ENCODE measurements at places on chromosomes 1 and 21.

GRCh38 chr1:9371391-9371935, 78.8 kb downstream of the SPSB1 start:
- no peak for DNase-seq

GRCh38 chr21:37868446-37869295, 47.6 kb downstream of the KCNJ6 start:
- no peak for DNase-seq

DNA sequence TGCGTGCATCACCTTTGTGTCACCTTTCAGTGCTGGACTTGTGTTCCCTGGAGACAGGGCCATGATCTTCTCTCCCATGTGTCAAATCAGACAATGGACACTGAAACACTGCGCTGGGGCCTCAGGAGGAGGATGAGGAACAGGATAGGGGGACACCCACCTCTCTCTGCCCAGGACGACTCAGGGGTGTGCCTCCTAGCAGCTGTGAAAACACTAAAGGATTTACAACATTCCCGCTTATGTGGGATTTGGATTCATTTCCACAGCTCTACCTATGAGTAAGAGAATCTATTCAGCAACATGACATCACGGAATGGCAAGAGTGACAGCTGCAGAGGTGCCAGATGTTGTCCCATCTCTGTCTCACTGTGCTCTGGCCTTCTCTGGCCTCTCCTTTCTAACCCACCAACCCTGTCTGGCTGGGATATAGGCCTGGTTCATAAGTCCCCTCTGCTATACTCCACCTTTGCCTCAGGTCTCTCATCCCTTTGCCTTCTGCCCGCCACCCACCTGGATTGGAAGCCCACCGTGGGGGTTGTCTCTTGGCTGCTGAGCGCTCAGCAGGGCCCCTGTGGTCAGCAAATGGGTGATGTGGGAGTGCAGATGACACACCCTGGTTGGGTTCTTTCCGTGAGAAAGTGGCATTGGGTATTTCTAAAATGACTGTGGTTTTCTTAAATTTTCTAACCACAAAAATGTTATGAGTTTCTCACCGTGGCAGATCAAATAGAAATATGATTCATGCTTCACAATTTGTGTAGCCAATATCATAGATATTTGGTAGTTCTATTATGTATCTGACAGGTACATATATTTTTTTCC, 47.1 kb upstream of the TLR5 start:
- DNase-seq = peak; percentile 25

GRCh38 chr1:63874278-63874880, 100.6 kb downstream of the ROR1 start:
- DNase-seq = no peak

- no peak for DNase-seq
Observed at GRCh38 chr1:156912310-156912709, 8.1 kb upstream of the LRRC71 start.

DNA sequence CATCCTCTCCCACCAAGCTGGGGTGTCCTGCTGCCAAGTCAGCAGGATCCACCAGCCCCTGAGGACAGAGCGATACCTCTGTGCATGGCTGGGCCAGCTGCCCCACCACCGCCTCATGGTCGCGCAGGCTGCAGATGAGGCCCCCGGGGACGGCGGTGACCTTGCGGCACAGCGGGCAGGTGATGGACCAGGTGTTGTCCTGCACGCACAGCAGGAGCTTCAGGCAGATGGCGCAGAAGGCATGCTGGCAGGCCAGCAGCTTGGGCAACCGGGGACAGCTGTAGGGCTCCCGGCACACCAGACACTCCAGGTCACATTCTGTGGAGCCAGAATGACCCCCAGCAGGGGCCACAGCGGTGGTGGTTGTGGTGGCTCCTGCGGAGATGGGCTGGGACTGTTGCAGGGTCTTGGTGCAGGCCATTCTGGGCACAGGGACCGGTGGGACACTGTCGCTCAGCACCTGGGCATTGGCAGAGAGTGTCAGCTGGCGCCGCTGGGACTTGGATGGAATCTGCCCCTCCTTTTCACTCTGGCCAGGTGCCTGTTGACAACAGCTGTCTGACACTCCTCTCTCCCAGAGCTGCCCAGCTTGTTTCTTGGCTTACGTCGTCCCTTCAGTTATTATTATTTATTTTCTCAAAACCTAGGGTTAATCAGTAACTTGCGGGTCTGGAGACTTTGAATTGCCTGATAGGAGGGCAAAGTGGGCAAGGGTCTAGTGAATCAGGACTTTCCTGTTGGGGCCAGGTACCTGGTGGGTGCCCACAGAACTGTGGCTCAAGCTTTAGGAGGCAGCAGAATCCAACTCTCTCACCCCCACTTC, at the start of gene RNF186:
Gene RNF186, minus strand, starts transcription at position 603 of the 823 bp plus-strand sequence. Its CDS starts 182 bp downstream, at position 421.
- DNase-seq = no peak

GRCh38 chr1:27523337-27524020, 33.5 kb upstream of the WASF2 start:
- no peak for DNase-seq

DNA sequence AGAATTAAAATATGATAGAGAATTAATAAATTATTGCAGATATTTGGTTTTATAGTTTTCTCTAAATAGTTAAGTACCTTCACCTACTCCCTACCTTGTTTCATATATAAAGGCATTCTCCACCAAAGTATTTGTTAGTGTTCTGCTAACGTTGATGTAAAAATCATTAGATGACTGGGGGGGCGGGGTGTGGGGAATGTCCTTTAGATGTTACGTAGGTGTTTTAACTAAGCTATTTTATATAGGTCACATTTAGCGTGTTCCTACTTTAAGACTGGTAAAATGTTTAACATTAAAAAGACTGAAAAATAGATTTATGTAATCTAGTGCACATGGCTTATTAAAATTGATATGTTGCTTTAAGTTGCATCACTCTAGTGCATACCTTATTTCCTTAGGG, 48.6 kb downstream of the PTPRC start:
- no peak for DNase-seq

- DNase-seq = no peak
Observed at GRCh38 chr1:23366146-23366545, 3.5 kb downstream of the ZNF436 start.

DNA sequence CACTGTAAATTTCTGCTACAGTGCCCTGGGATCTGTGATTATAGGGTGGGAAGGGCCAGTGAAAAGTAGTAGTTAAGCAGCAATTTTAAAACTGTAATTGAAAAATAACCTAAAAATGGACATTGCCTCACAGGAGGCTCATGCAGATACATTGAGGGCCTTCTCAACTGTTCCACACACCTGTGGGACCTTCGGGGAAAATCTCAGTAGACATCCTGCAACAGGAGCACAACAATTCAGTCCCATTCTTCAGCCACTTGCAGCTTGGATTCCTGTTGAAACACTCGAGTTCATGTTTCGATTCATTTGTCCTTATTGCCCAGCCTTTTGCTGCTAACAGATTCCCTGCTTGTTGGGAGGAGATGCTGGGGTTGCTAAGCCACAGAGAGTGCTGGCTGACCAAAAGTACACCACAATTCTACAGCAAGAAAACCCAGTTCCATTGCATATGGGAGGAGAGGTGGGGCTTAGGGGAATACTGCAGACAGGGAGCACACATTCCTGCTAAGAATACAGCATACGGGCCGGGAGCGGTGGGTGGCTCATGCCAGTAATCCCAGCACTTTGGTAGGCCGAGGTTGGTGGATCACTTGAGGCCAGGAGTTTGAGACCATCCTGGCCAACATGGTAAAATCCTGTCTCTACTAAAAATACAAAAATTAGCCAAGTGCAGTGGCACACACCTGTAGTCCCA, 4.5 kb downstream of the TMCC2 start:
- DNase-seq = no peak

DNA sequence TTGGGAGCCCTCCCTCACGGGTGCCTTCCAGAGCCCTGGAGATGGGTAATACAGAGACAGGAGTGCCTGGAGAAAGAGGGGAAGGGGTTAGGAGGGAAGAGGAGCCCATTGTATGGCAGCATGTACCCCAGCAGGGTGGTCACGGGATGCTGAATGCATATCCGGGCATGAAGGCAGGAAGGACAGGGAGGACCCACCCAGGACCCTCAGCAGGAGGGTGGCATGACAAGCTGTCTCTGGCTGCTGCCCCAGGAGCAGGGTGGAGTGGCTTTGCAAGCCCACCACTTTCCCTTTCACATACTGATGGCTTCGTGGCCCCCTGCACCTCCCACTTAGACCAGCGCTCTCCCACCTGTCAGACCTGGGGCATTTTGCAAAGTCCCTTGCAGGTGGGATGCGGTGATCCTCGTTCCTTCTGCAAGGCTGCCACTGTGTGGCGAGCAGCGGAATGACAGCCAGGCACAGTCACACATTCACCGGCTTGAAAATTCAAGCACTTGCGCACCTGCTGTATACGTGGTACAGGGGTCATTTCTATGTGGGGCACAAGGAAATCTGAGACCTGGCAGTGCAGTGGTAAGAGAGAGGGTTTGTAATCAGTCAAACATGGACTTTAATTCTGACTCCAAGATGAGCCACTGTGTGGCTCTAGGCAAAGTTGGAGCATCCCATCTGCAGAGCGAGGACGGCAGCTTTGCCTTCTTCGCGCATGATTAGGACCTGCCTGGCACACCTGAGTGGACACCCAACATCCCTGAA, 53.2 kb upstream of the TMEM51 start:
- DNase-seq = peak; percentile 13

DNA sequence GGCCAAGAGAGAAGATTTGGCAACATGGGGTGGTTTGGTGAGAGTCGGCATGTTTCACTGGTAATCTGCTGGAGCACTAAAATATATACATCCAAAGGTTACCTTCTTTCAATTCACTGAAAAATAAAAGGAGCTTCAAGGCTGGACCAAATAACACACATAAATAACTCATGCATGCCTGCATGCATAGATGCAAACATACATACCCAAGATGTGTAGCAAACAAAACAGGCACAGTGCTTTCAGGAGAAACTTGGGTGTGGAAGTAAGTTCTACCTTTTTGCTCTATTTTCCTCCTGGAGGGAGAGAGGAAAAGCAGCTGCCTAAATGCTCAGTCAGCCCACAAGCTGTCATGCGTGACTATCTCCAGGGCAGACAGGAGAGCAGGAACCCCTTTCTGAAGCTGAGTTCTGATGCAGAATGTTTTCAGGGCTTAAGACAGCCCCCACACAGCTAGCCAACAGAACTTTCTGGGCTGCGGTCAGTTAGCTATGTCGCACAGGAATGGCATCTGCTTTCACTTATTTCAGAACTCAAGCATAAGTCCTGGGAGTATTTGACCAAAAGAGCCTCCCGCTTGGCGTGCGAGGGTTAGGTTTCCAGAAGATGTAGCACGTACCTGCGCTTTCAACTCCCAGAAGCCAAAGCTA, 166.2 kb downstream of the TOMM20 start:
- no peak for DNase-seq

DNA sequence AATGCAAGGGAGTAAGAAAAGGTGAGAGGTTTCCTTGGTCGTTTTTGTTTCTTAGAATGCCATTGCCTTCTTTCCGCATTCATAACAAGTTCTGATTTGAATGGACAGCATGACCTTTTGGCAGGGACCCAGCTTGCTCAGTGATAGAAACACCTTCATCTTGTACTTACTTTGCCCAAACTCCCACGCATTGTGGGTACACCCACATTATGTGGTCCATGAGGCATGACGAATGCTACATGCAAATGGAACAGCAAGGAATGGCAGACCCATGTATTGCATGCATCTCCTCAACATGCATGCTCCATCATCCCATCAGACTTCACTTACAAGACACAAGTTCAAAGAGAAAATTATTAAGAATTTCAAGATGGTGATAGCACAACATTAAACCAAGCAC, 102.8 kb downstream of the CDC7 start:
- no peak for DNase-seq

- no peak for DNase-seq
Observed at GRCh38 chr1:66542314-66542713, 8.4 kb downstream of the SGIP1 start.

GRCh38 chr1:55195521-55196233, 19.5 kb downstream of the USP24 start:
- DNase-seq = no peak

- no peak for DNase-seq
Observed at GRCh38 chr1:186717286-186717685, 37.1 kb upstream of the PTGS2 start.

- DNase-seq = no peak
Observed at GRCh38 chr1:169348383-169349036, 19.1 kb downstream of the NME7 start.

DNA sequence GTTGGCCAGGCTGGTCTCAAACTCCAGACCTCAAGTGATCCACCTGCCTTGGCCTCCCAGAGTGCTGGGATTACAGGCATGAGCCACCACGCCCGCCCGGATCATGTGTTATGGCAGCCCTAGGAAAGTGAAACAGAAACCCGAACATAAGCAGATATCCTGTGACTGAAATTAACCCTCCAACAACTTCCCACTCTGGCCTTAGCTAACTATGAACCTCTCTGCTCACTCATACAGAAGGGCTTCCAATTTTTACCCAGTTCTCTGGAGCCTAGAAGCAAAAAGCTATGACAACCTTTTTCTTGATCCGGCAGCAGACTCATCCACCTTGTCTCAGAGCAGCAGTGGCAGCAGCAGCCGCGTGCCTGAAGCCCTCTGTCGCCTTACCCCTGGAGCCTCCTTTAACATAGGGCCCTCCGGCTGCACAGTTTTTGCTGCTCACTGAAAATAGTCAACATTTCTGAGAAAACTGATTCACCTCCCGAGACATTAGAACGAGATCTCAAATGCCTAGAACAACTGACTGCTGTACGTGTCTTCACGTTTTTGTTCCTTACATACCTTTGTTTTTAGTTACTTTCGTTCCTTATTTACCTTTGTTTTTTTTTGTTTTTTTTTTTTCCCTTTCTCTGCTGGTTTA, 9.3 kb downstream of the CBR1 start:
- DNase-seq = no peak

GRCh38 chr1:194114288-194114687, 927.9 kb upstream of the B3GALT2 start:
- DNase-seq = no peak

GRCh38 chr1:175067362-175068106, at the start of gene TNN:
Gene TNN, plus strand, starts transcription at chr1:175067833. Its CDS starts 9,586 bp downstream, at chr1:175077419.
- DNase-seq = no peak

- DNase-seq = no peak
Observed at GRCh38 chr1:56965916-56966697, at the start of gene C8B. Gene C8B, minus strand, starts transcription at chr1:56966015. Its CDS starts 67 bp downstream, at chr1:56965948.

GRCh38 chr1:42733415-42734200, 6.4 kb downstream of the CLDN19 start:
- DNase-seq = no peak

GRCh38 chr1:219573960-219574359, 38.9 kb downstream of the ZC3H11B start:
- DNase-seq = no peak

DNA sequence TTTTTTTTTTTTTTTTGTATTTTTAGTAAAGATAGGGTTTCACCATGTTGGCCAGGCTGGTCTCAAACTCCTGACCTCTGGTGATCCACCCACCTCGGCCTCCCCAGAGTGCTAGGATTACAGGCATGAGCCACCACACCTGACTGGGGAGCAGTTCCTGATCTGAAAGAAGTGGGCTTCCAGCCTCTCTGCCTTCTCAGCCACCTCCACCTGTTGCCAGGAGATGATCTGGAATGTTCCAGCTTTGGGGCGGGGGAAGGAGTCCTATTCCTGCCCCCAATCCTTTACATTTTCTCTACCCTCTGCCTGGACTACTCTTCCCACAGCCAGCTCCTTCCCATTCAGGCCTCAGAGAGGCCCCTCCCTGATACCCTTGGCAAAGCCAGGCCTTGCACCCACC, 28.1 kb downstream of the RAP1GAP start:
- DNase-seq = no peak

- no peak for DNase-seq
Observed at GRCh38 chr1:210483821-210484220, 155.1 kb downstream of the HHAT start.

GRCh38 chr1:224879162-224879803, 50.2 kb upstream of the DNAH14 start:
- no peak for DNase-seq

- DNase-seq = no peak
Observed at GRCh38 chr1:49048188-49048587, 271.5 kb upstream of the BEND5 start.

- DNase-seq = no peak
Observed at GRCh38 chr21:26732432-26733221, 112.6 kb downstream of the ADAMTS1 start.
